ENCODE measurements at places on chromosomes 5 and 9. TPM values are rescaled to one million over a fixed set of nuclear protein-coding genes. Genes with fewer than 3 reads are reported as not detected.

Gene TRPM3
- total RNA-seq, result 0.13 TPM

Gene GLRA1
- not detected for total RNA-seq

Gene KIAA1958
- total RNA-seq, result 4.0 TPM

Gene COL15A1
- 150 TPM for total RNA-seq

Gene FSTL4
- total RNA-seq, result 0.34 TPM

DNA sequence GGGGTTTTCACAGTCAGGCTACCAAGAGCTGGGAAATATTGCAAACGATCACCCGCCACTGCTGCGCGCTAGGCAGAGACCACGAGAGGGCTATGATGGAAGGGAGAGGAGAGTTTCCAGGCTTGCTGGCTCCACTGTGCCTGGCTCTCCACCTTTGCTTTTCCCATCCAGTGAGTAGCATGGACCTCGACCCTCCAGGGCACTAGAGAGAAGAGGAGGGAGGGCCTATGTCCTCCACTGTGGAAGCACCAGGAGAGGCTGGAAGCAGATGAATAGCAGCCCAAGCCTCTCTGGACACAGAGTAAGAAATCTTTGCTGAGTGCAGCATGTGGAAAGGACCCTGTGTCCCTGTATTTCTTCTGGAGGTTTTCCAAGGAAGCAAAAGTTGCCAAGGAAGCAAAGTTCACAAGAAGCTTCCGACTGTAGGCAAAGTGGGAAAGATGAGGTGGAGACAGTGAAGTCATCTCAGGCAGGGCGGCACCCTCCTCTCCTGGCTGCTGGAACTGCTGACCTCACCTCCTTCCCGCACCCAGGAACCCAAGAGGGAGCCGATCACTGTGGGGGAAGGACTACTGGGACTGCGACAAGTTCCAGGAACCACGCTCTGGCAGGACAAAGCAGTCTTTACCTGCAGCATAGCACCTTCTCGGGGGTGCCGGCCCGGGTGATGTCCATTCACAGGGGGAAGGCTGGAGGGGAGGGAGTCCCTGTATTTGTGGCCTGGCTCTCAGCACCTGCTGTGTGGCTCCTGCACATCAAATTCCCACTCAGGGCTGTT is 79.6 kb downstream of the CSNK1A1 start:
- DNase-seq, result no peak

GRCh38 chr9:69460012-69460411 is 135.0 kb downstream of the ENTREP1 start:
- DNase-seq, result no peak

- DNase-seq, result peak; percentile 91
These were observed 2.8 kb downstream of the MAMDC2 start for GRCh38 chr9:70046274-70047070.
